Midbrain (tissue), 1 donor: ENCODE measurements at places on chromosomes 11 and 22.

- DNase-seq: no peak
Measured at GRCh38 chr11:109521571-109522086, 99.6 kb downstream of the C11orf87 start.

- DNase-seq: no peak
Measured at GRCh38 chr22:48365386-48365785, 1462.3 kb downstream of the BRD1 start.

GRCh38 chr22:44335903-44336803 is 23.4 kb upstream of the SHISAL1 start:
- DNase-seq: no peak

DNA sequence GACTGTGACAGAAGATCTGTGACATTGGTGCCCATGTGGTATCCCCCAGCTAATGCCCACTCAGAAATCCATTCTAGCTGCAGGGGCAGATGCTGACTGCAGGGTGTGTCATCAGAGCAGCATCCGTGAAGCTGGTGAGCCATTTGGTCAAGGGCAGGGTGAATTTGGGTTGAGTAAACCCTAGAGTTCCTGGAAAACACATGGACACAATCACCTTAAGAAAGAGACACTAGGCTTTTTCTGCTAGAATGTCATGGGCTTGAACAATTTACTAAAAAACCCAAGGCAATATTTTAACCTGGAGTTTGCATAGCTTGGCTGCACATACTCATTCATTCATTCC is 100.0 kb downstream of the ADAMTS15 start:
- DNase-seq: no peak

DNA sequence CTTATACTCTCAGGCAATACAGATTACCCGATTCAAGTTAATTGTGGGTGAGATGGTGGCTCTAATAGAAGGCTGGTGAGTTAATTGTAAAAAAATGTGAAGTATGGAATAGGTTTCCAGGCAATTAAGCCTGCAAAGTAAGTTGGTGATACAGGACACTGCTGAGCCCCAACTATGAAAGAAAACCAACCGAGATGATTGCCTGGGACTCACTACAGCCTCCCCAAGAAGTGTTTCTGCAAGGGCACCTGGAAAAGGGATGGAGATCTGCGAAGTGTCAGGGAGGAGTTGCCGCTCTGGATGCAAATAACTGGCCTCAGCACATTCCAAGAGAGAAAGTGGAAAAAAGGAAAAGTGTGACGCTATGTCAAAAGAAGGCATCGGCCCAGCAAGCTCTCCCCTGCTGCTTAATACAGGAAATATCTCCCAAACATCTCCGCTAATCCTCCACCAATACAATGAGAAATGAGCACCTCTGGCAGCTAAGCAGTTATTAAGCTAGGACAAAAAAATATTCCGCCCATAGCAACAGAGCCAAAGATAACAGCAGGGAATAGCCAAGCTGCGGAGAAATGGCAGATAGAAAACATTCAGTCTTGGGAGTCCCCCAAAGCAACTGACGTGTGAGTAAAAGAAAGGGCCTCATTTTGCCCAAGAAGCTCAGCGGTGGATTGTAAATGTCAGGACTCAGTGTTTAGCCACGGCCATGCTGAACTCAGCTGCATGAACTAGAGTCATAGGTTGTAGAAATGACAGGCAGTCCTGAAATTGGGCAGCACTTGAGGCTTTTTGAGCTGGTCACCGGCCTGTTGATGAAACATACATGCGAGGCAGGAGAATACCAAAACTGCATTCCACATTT is 133.7 kb downstream of the SNX19 start:
- no peak for DNase-seq

GRCh38 chr22:24727218-24727851 is 47.2 kb downstream of the PIWIL3 start:
- no peak for DNase-seq

DNA sequence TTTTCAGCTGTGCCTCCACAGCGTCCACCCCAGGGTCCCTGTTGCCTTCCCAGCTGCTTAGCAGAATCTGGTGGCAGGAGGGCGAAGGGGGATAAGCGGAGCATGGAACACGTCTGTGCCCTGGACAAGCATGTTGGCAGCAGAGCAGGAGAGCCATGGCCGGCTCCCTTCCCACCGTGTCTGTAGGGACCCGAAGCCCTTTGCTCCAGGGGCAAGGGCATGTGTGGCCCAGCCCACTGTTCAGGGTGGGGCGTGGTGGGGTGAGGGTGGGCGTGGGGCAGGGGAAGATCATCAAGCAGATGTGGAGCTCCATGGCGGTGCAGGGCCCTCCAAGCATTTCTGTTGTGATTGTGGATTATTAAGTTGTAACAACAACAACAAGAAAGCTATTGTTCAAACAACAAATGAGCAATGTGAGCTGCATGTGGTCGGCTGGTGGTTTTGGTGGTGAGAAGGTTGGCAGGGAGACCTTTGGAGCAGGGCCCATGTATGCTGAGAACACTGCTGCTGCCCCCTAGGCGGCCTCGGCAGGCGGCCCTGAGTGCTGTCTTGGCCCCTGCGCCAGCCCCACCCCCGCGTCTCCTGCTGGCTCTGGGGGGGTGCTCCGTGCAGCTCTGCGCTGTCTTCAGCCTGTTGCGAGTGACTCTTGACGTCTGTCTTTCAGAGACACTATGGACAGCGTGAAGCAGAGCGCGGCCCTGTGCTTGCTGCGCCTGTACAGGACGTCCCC is 50.9 kb downstream of the AP2A2 start:
- DNase-seq: peak; percentile 87

DNA sequence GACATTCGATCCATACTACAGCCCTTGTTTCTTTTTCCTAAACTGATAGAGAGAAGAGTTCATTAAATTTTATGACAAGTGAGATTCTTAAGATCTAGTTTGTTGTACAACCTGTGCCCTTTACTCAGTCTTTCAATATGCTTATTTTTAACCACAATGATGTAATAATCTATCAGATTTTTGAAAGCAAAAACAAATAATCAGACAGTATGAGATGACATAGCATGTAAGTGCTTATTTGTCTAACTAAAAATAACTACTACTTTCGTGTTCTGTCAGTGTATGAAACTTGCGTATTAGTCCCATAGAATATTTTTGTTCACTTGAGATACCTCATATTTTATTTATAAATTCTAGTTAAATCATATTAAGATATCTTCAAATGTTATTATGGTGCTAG is 33.2 kb downstream of the RAB39A start:
- DNase-seq: no peak

DNA sequence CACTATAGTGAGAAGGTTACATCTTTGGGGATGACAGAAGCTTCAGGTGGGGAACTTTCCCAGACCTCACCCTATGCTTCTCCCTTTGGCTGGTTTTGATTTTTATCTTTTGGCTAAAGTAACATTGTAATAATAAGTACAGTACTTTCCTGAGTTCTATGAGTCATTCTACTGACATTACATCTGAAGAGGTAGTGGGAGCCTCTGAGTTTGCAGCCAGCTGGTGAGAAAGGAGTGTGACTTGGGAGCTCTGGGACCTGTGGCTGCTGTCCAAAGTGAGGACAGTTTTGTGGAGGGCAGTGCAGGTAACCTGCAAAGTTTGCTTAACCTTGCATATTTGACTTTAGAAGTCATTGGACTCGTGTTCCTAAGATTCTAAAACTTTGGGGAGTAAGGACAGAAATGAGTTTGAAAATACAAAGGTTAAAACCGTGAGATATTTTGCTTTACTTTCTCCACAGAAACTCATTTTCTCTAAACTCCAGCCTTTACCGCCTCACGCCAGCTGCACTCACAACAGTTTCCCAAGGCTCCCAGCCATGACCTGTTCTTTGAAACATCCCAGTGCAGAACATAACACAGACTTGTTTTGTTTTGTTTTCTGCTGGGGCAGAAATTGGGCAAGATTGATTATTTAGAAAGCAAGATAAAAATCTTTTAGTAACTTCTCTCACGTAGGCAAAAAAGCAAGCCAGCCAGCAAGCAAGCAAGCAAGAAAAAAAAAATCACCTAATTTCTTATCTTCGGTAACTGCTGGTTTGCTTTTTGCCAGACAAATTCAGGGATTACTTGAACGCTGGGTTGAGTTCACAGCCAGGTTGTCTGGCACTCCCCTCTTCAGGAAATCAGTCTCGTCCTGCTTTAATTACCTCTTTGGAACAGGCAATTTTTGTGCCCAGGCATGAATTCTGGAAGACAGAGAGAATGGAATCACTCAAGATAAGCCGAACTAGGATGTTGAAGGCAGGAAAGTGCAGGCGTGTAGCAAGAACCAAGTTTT is 478.3 kb upstream of the ISX start:
- no peak for DNase-seq

GRCh38 chr11:104663190-104664140 is 234.8 kb downstream of the CASP12 start:
- no peak for DNase-seq

- DNase-seq: no peak
Measured at GRCh38 chr11:75145972-75146519, 4.9 kb upstream of the SLCO2B1 start.

GRCh38 chr11:65151331-65151899 is 17.1 kb upstream of the SYVN1 start:
- DNase-seq: no peak

DNA sequence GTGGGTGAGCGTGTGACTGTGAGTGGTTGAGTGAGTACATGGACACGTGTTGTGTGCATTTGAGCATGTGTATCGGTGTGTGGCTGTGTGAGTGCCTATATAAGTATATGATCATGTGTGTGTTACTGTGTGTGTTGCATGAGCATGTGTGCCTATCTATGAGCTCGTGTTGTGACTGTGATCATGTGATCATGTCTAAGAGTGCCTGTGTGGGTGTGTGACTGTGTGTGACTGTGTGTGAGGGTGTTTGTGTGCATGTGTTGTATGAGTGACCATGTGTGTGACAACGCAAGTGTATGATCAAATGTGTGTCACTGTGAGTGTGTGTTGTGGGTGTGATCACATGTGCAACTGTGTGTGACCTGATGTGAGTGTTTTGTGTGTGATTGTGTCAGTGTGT is 88.8 kb downstream of the UBASH3B start:
- no peak for DNase-seq

- DNase-seq: no peak
Measured at GRCh38 chr11:110235966-110236365, 60.4 kb downstream of the RDX start.

DNA sequence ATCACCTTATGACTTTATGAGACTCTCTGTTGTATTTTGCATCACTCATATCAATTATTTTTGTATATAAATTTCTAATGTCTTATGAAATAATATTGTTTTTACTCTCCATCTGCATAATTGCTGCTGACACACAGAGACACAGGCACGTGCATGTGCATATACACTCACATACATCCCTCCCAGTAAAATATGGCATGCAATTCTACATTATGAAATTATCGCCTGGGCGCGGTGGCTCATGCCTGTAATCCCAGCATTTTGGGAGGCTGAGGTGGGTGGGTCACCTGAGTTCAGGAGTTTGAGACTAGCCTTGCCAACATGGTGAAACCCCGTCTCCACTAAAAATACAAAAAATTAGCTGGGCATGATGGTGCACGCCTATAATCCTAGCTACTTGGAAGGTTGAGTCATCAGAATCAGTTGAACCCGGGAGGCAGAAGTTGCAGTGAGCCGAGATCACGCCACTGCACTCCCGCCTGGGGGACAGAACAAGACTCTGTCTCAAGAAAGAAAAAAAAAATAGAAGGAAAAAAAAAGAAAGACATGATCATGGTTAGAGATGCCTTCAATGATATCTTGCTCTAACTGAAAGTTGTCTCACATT is 96.7 kb upstream of the LUZP2 start:
- no peak for DNase-seq

- no peak for DNase-seq
Measured at GRCh38 chr22:28670756-28671155, 8.9 kb downstream of the TTC28 start.

GRCh38 chr11:111945198-111945597 is 8.1 kb downstream of the DIXDC1 start:
- DNase-seq: no peak

DNA sequence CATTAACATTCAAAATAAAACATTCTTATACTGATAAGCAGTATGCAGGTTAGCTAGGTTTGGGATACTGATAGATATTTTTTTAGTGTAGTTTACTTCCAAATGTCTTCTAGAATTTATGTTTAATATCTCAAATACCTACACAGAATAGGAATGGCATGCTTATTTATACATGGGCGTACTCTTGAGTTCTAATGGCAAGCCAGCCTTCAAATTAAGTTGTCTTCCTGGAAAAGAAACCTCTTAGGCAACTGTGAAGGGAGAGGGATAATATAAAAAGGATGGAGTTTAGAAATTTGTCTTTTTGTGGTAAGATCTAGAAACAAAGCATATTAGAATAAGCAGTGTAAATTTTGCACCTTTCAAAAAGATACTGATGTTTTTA is 65.4 kb downstream of the MTMR3 start:
- DNase-seq: no peak

- no peak for DNase-seq
Measured at GRCh38 chr11:95542868-95543551, 246.6 kb downstream of the FAM76B start.

DNA sequence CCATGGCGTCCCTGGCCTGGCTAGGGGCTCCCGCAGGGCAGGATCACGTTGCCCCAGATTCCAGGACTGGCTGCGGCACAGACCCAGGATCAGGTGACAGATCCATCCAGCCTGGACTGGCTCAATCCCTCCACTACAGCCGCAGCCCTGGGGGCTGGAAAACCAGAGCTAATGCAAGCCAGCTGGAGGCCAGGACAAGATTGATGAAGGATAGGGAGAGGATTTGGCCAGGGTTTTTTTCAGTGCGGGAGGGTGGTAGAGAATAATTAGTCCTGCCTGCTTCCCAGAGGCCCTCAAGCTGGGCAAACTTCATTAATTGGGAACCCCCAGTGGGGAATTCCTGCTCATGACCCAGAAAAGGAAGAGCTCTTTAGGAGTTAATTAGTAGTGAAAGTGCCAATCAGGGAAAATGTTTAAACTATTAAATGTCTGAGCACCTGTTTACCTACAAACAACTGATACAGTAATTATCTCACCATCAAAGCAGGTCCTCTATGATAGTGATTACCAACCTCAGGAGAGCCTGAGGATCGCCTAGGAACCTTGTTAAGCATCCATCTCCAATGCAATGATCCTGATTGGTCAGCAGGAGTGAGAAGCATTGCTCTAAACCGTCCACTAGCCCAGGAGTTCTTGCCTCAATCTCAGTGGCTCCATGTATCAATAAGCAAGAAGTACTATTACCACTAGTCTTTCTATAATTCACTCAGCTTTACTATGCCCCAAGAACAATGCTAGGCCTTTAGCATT is 33.0 kb upstream of the MYOD1 start:
- no peak for DNase-seq

DNA sequence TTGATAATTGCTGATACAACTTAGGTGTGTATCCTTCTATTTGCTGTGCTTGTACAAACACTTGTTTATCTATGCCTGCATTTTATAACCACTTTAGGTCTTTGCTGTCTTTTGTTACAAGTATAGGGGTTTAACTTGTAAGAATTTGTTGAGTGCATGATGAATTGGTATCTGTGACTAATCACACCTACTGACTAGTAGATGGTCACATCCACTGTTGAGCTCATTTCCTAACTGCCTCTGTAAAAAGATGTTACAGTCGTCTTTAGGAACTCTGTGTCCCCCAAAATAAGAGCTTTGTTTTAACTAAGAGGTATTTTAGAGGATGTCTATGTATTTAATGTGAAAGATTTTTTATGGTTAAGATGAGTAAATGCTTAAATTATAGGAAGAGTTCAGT is 60.5 kb downstream of the HIPK3 start:
- DNase-seq: no peak
